ENCODE measurements at places on chromosomes 2 and 18.

DNA sequence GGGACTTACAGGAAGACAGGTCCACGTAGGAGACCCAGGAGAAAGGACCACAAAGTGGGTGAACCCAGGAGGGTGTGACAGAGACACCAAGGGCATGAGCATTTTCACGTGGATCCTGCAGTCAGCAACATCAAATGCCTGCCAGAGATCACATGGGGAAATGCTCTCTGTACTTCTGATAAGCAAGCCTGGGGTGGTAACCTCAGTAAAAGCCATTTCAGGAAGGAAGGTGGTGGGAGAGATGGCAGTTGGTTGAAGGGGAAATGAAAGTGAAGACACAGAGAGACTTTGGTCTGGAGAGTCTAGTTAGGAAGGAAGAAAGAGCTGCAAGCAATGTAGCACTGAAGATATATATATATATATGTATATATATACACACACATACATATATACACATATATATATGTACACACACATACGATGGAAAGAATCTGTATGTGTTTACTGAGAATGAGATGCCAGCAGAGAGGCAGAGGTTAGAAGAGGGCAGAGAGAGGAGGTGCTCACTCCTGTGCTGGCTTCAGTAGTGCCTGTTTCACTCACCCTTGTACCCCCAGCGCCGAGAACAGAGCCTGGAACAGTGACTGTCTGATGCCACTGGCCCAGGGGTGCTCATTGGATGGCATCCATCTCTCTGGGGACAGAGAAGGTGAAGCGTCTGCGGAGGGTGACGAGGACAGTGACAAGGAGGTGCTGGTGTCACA lies 314.9 kb downstream of the AFF3 start:
- no peak for DNase-seq

GRCh38 chr2:203909261-203909967 lies 27.1 kb upstream of the ICOS start:
- peak; percentile 71 for DNase-seq

- no peak for DNase-seq
Observed at GRCh38 chr2:136058262-136058661, 59.7 kb downstream of the CXCR4 start.

DNA sequence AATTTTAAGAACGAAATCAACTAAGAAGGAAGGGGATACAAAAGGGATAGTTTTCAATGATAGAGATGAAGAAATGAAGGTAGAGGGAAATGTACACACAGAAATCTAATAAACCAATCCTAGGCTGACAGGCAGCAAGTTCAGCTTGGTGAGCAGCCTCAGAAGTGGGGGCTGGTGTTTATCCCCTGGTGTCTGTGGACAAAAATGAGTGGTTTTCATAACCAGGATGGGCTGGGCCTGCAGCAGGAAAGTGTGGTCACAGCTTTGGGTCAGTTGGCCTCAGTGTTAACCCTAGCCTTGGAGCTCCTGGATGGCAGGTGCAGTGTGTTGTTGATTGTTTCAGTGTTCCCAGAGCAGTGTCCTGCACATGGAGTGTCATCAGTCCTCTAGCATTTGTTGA lies 14.3 kb downstream of the IL18R1 start:
- no peak for DNase-seq

DNA sequence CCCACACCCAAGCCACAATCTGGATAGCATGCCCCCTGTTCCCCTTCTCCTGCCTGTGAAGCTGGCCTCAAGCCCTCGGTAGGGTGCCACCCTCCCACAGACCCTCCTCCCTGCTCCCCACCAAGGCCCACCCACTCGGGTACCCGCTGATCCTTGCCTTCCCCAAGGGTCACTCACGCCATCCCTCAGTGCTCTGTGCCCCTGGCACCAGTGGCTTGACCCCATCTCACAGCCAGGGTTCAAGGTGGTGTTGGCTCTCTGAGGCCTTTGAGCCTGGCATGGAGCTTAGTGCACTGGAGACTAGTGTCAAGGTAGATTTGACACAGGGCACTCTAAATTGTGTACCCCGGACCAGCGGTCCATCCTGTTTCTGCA lies 11.9 kb downstream of the ADRA2B start:
- DNase-seq: no peak

- no peak for DNase-seq
Observed at GRCh38 chr2:117492209-117492851, 322.2 kb upstream of the DDX18 start.

DNA sequence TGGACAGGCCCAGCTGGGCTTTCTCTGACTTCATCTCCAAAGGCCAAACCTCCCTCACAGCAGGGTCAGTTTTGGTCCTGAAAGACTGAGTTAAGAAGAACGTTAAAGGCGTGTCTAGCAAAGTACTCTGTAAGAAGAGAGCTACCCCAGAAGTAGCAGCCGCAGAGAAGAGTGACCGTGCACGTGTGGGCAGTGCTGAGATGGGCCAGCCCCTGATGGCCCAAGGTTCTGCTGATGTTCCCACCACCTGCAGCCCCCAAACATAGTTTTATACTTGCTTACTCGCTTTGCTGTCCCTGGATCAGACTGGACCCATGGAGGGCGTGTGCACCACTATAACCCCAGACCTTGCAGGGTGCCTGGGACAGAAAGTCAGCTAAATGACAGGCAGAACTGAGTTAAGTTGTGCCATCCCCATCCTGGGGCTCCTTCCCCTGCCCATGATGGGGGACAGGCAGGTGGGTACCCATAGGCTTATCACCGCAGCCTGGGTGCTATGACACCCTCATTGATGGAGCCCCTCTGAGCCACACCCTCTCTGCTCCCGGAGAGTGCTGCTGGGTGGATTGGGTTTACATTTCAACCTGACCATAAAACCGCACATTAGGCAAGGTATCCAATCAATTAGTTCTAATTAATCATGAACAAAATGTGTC lies 367.3 kb upstream of the HS6ST1 start:
- no peak for DNase-seq

- DNase-seq: no peak
Observed at GRCh38 chr18:35241448-35241804, 592 bp downstream of the ZNF397 start.

- no peak for DNase-seq
Observed at GRCh38 chr2:4898706-4899105, 793.5 kb upstream of the SOX11 start.

DNA sequence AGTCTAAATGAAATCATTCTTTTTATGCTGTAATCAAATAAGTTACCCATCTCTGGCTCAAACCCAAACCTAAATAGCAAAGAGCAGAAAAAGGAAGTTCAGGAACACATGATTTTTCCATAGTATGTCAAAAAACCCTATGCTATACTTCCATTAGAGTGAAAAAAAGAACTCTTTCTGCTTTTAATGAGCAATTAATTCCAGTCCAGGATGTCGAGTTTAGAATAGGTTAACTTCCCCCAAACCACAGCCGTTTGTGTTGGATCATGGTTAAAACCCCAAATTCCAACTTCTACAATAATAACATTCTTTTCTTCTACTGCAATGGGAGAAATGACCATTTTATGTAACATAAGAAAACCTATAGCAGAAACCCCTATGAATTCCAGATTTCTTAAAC lies 171.1 kb upstream of the NRP2 start:
- DNase-seq: no peak

- peak; percentile 33 for DNase-seq
Observed at GRCh38 chr2:144529841-144530240, 9.9 kb upstream of the ZEB2 start.

DNA sequence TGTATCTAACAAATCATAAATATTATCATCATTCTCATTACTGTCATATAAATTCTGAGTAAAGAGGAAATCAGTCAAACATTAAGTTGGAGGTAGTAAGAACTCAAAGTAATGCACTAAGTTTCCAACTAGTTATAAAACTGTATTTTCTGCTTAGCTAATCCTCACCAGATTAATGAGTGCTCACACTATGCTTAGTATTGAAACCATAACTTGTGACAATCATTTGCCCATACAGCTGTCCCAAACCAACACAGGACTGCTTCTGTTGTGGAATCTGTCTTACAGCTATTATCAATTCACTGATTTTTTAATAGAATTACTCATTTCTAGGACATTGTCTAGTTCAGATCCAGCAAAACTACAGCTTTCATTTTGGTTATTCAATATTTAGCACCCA lies 41.5 kb upstream of the TANK start:
- no peak for DNase-seq

- DNase-seq: no peak
Observed at GRCh38 chr18:62480927-62481326, 41.9 kb upstream of the ZCCHC2 start.

GRCh38 chr2:11157731-11158130 lies 2.5 kb downstream of the SLC66A3 start:
- no peak for DNase-seq

GRCh38 chr18:63439334-63439733 lies 17.1 kb upstream of the VPS4B start:
- DNase-seq: no peak

DNA sequence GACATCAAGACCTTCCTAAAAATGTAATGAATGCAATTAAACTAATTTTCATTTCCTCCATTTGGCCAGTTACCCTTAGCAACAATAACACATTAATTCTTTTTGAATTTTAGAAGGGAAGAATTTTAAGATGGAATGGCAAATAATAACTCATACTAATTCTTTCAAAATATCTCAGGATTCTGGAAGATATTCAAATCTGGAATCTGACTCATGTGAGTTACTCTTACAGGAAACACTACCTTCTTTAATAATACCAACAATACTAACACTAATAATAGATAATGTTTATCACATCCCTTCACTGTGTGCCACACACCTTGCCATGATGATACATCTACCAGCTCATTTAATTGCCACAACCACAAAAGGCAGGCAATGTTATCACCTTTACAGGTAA lies 46.4 kb downstream of the ZNF521 start:
- peak; percentile 33 for DNase-seq

DNA sequence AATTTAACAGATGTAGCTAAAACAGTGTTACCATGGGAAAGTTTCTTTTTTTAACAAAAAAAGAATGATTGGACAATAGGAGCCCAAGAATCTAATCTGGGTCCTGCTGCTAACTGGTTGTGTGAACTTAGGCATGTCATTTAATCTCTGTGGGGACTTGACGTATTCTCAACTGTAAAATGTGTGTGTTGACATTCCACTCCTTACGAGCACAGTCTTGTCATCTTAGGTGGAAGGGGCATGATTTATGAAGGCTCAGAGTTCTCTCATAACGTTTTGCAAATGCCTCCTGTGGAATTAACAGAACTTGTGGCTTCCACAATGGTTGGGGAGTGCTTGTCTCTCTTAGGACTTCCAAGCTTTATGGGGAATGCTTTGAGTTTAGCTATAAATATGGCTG lies 125.9 kb upstream of the SATB2 start:
- no peak for DNase-seq

GRCh38 chr2:147628971-147629421 lies 215.8 kb upstream of the ACVR2A start:
- no peak for DNase-seq

GRCh38 chr2:62576276-62576939 lies 70.4 kb upstream of the TMEM17 start:
- DNase-seq: no peak

GRCh38 chr2:186308347-186308746 lies 177.7 kb upstream of the ZC3H15 start:
- peak; percentile 1 for DNase-seq

GRCh38 chr2:14998546-14998945 lies 366.0 kb downstream of the LRATD1 start:
- DNase-seq: no peak

DNA sequence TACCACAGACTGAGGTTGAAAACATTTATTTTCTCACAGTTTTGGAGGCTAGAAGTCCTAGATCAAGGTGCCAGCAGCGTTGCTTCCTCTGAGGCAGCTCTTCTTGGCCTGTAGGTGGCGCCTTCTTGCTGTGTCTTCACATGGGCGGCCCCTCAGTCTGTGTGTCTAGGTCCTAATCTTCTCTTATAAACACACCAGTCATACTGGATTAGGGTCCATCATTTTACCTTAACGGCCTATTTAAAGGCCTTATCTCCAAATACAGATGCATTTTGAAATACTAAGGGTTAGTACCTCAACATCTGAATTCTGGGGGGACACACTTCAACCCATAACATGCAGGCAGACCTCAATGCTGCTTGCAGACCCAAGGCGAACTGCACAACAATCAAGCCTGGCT lies 4.4 kb upstream of the RMC1 start:
- DNase-seq: peak; percentile 50

DNA sequence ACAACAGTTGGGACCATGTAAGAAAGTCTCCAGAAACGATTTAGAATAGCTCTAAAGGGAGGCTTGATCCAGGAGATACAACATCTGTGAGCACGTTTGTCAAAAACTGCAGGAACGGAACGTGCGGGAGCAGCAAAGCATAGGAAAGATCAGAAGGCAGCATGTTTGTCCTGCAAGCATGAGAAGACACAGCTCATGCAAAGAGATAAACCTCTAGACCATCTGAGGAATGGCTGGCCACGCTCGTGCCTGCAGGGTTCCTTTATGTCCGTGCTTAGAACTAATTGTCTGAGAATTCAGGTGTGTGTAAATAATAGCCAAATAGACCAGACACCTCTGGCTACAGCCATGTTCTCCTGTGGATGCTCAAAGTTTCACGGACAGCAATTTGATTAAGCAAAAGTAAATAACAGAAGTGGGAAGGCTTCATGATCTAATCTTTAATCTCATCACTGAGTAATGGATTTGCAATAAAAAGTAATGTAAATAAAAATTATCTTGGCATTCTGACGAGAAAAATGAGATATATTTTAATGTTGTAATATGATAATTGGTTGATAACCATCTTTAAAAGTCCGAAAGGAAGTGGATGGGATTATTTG lies 534.8 kb upstream of the CDH7 start:
- DNase-seq: no peak

DNA sequence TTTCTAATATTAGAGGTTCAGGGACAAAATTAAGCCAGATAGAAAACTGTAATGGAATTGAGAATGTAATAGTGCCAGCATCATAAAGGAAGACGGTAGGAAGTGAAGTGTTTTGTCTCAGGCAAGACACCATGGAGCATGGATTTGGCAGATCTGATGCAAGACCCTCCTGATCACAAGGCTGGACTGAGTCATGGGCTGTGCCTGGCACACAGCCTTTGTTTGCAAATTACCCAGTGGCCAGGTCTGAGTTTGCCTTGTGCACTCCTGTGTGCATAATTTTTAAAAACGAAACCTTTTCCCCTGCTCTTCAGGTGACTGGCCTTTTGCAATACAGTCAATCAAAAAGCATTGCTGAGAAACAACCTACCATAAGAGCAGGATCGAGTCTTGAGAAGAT lies 2.0 kb upstream of the UPP2 start:
- DNase-seq: no peak

GRCh38 chr2:152825834-152826233 lies 107.4 kb downstream of the ARL6IP6 start:
- no peak for DNase-seq

DNA sequence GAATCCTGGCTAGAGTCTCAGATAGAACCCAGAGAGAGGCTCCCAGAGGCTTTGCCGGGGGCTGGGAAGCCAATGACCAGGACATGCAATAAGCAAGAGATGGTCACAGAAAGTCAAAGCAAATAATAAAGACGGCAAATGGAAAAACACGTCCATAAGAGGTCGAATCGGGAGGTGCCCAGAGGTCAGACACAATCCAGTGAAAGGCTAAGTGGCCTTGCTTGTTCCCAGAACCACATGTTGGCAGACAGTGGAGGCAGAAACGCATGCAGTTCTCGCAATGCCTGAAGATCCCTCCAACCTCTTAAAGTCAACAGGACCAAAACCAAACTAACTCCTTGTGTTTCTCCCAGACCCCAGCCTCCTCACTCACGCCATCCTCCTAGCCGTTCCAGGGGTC lies 3.0 kb downstream of the CYB5A start:
- DNase-seq: no peak
